ENCODE measurements at places on chromosomes 12 and 14.

- H3K36me3 ChIP-seq, result peaks cover 34% of the 10 kb centered on the region
- no peak overlapping the region for H3K27ac ChIP-seq
- H3K4me3 ChIP-seq, result no peak overlapping the region
- no peaks in the 10 kb centered on the region for H3K4me1 ChIP-seq
- no peak for DNase-seq
These were observed 19.0 kb downstream of the TMEM19 start for GRCh38 chr12:71704920-71705319.

GRCh38 chr12:64722835-64723234 lies 36.4 kb downstream of the GNS start:
- H3K36me3 ChIP-seq, result peaks cover 84% of the 10 kb centered on the region
- H3K27ac ChIP-seq, result no peak overlapping the region
- no peak overlapping the region for H3K4me3 ChIP-seq

DNA sequence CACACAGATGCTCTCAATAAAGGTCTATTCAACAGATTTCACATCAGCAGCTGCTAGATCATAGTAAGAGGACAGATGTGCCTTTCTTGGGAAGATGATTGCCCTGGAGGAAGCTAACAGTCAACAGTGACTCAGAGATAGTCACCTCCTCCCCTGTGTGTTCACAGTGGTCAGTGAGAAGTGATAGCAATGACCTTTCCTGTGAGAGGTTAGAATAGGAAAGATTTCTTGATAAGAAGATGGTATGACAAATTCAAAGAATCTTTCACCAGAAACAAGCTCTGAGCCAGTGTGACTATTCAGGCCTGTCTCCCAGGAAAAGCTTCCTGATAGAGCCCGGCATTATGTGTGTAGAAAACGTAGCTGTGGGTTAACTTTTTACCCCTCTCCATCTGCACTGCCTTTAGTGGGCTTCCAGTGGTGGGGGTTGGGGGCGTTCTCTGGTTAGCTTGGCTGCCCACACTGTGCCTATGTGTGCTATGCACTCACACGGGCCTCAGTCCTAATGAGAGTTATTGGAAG lies 66.4 kb upstream of the ARHGAP5 start:
- H3K27me3 ChIP-seq, result no peaks in the 10 kb centered on the region
- no peak for DNase-seq
- no peak overlapping the region for H3K27ac ChIP-seq
- H3K36me3 ChIP-seq, result no peaks in the 10 kb centered on the region
- H3K4me3 ChIP-seq, result no peak overlapping the region
- peaks cover 21% of the 10 kb centered on the region for H3K4me1 ChIP-seq

DNA sequence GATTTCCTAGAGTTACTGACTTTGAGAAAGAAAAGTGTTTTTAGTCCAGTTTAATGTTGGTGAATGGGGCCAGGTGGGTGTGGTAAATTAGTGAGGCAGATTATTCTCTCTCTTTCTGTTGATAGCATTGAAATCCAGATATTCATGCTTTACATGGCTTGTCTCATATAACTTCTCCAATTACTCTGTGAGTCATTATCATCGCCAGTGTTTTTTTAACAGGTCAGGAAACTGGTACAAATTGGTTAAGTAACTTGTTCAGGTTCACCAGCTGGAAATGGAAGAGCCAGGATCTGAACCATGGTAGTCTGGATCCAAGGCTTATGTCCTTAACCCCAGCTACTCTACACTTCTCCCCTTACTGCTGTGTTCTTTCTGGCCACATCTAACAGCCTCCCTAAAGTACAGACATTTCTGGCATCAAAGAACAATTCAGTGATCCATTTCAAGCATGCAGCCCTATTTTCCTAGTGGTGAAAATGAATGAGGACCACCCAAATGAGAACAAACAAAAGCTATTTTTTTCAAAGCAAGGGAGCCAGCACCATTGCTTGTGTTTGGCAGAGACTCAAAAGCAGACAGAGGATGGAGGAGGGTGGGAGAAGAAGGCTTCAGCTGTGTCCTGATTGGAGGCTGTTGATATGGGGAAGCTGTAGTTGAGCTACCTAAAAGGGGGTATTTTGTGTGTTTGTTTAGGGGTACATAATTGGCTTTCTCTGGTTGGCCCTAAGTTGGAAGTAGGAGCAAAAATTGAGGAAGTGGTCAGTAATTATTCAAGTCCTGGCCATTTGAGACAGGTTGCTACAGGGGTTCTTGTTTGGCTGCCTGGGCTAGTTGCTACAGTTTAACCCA lies 1.7 kb downstream of the IRAK3 start:
- no peaks in the 10 kb centered on the region for H3K27me3 ChIP-seq
- H3K4me3 ChIP-seq, result peak overlapping the region; percentile 52
- no peak for DNase-seq
- H3K4me1 ChIP-seq, result peaks cover 3% of the 10 kb centered on the region

- no peaks in the 10 kb centered on the region for H3K27me3 ChIP-seq
- peaks cover 25% of the 10 kb centered on the region for H3K4me1 ChIP-seq
- H3K36me3 ChIP-seq, result no peaks in the 10 kb centered on the region
These were observed 79.2 kb downstream of the B4GALNT3 start for GRCh38 chr12:538731-539539.

- H3K27ac ChIP-seq, result no peak overlapping the region
- no peaks in the 10 kb centered on the region for H3K4me1 ChIP-seq
- DNase-seq, result no peak
- H3K36me3 ChIP-seq, result no peaks in the 10 kb centered on the region
These were observed 76.1 kb downstream of the TSHR start for GRCh38 chr14:81031488-81031887.

GRCh38 chr12:64739778-64740177 lies 19.4 kb downstream of the GNS start:
- no peaks in the 10 kb centered on the region for H3K27me3 ChIP-seq
- no peak overlapping the region for H3K27ac ChIP-seq
- no peak for DNase-seq
- peaks cover 6% of the 10 kb centered on the region for H3K4me1 ChIP-seq

- H3K36me3 ChIP-seq, result no peaks in the 10 kb centered on the region
- no peak overlapping the region for H3K4me3 ChIP-seq
- H3K27ac ChIP-seq, result no peak overlapping the region
These were observed 316.1 kb upstream of the TBX3 start for GRCh38 chr12:115000038-115000437.

GRCh38 chr12:114272071-114272470 lies 133.9 kb downstream of the TBX5 start:
- H3K27me3 ChIP-seq, result no peaks in the 10 kb centered on the region
- no peak overlapping the region for H3K4me3 ChIP-seq
- DNase-seq, result no peak
- H3K4me1 ChIP-seq, result no peaks in the 10 kb centered on the region
- no peaks in the 10 kb centered on the region for H3K36me3 ChIP-seq
- no peak overlapping the region for H3K27ac ChIP-seq

DNA sequence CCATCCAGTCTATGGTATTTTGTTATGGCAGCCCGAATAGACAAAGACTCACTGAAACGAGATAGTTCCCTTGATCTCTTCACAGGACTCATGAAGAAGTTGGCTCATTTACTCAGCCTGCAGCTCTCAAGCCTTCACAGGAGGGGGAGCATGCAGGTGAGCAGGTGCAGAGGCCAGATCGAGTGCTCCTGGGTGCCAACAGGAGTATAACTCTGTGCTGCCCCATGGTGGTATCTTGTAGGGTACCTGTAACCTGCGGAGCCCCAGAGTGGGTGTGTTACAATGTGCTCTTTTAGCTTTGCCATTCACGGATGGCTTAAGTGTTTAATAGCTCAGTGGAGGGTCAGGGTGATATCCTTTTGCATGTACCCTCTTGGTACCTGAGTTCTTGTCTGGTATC lies 159.5 kb downstream of the METTL25 start:
- H3K36me3 ChIP-seq, result no peaks in the 10 kb centered on the region
- H3K27ac ChIP-seq, result no peak overlapping the region
- no peaks in the 10 kb centered on the region for H3K27me3 ChIP-seq
- no peak for DNase-seq

DNA sequence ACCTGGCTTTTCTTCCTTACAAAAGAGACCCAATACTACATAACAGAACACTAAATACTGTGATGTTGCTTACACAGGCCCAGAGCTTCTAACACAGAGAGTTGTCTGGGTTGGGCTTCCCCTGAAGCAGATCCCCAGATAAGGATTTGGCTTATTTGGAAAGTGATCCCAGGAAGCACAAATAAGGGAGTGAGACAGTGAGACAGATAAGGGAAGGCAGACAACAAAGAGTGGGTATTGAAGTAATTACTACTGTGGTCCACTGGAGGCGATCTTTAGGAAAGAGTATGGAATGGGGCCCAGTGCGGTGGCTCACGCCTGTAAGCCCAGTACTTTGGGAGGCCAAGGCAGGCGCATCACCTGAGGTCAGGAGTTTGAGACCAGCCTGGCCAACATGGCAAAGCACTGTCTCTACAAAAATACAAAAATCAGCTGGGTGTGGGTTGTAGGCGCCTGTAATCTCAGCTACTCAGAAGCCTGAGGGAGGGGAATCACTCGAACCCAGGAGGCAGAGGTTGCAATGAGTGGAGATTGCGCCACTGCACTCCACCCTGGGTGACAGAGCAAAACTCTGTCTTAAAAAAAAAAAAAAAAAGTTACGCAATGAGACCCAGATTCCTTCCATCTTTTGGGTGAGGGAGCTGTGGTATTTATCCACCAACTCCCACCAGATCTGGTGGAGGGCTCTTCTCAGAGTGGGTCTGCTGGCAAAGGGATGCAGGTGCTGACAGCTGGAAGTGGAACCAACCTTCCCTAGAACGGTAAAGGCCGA lies 10.2 kb upstream of the C12orf43 start:
- H3K27ac ChIP-seq, result no peak overlapping the region
- H3K27me3 ChIP-seq, result no peaks in the 10 kb centered on the region
- H3K36me3 ChIP-seq, result no peaks in the 10 kb centered on the region
- H3K4me1 ChIP-seq, result no peaks in the 10 kb centered on the region

- H3K4me1 ChIP-seq, result no peaks in the 10 kb centered on the region
- no peaks in the 10 kb centered on the region for H3K36me3 ChIP-seq
- H3K27ac ChIP-seq, result peak overlapping the region; percentile 80
- no peaks in the 10 kb centered on the region for H3K27me3 ChIP-seq
These were observed 1.2 kb downstream of the VSIG10 start for GRCh38 chr12:118102609-118103008.

GRCh38 chr12:53982648-53983567 lies 2.0 kb upstream of the HOXC10 start:
- H3K27me3 ChIP-seq, result no peaks in the 10 kb centered on the region
- peaks cover 52% of the 10 kb centered on the region for H3K4me1 ChIP-seq
- H3K36me3 ChIP-seq, result no peaks in the 10 kb centered on the region
- no peak for DNase-seq
